Stimulated activated CD4-positive, alpha-beta T cell treated with anti-CD3 and anti-CD28 coated beads, TNF-alpha, amount 100 ng/mL, for 48 hours (primary cell): ENCODE measurements at places on chromosomes 6 and 20.

- DNase-seq, result no peak
Measured at GRCh38 chr20:62216636-62217566, 3.2 kb downstream of the HRH3 start.

GRCh38 chr20:36378686-36379085 is 72.5 kb downstream of the DLGAP4 start:
- DNase-seq, result no peak

DNA sequence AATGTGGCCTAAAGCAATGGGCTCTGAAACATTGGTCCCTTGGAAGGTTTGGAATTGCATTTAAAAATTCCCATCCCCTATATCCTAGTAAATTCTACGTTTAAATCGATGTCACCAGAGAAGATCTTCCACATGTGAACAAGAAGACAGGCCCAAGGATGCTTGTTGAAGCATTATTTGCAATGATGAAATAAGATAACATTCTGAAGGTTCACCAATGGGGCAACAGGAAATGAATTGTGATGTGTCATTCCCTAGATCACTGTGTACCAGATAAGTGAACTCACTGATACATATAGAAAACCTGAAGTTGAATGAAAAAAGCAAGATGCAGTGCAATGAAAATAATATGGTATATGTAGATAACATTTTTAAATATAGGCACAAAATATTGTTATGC is 464.3 kb upstream of the BTBD3 start:
- DNase-seq, result no peak

DNA sequence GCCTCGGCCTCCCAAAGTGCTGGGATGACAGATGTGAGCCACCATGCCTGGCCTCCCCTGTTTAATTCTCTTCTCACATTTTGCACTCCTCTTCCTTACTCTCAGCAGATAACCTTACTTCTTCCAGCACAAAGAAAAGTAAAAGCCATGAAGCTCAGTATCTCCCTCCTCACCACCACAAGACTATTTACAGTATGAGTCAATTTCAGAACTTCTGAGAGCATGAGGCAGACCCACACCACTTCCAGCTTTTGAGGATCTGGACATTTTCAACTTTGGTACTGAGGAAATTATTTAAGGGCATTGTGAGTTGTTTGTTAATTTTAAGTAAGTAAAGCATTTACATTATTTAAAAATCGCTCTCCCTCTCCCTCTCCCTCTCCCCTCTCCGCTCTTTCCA is 8.0 kb upstream of the SNX3 start:
- no peak for DNase-seq

- DNase-seq, result peak; percentile 58
Measured at GRCh38 chr20:51372176-51372803, 170.2 kb downstream of the NFATC2 start.

DNA sequence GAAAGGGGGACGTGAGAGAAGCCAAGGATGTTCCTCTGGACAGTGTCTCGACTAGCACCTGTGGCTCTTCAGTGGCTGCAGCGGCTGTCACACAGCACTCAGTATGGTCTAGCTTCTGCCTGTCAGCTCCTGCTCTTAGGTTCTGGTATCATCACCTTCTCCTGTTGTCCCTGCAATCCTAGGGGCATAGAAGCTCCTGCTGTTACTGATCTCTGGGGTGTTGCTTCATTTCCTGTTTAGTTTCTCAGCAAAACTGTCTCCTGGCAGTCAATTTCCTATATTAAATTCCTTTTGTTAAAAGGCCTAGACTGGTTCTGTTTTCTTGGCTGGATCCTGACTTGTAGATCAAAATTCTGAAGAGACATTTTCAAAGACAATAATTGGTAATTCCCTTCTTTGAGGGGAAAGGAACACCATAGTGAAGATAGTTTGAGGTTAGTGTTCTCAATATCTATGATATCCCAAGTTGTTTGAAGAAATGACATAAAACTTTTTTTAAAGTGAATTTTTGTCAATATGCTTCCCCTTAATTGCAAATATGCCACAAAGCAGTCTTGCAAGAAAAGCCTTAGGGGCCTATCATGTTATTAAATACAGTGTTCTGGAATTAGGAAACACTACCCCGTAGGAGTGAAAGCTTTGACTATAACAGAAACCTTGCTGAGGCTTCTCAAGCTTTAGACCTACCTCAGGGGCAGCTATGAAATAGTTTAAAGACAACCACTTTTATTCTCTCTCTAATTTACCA is 148.5 kb downstream of the KIF6 start:
- no peak for DNase-seq

DNA sequence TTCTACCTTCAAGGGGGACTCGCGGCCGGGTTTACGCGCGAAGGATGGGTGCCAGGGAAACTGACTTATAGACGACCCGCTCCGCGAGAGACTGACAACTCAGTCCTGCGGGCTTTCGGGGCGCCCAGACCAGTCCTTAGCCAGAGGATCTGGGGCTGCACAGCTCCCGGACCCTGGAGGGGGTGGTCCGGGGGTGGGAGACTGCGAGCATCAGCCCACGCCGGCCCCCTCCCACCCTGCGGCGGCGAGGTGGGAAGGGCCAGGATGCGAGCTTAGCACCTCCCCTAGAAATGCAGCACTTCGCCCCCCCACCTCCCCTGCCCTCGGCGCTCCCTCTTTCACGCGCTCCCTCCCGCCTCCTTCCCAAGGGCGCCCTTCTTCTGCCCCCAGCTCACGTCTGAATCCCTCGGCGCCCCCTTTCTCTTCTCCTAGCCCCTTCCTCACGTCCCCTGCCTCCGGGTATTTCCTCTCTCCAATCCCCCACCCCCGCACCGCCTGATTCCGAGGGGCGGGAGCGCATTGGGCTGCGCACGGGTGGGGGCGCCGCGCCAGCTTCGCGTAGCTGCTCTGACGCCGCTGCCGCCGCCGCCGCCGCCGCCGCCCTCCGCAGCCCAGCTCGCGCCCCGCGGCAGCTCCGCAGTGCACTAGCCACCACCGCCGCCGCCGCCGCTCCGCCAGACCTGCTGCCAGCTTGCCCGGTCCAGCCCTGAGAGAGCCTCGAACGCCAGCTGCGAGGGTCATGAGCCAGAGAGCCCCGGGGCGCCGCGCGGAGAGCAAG is at the start of gene SLC32A1:
Gene SLC32A1, plus strand, starts transcription at position 639 of the 778 bp plus-strand sequence. CDS start 239 bp downstream, outside the sequence.
- DNase-seq, result peak; percentile 5

DNA sequence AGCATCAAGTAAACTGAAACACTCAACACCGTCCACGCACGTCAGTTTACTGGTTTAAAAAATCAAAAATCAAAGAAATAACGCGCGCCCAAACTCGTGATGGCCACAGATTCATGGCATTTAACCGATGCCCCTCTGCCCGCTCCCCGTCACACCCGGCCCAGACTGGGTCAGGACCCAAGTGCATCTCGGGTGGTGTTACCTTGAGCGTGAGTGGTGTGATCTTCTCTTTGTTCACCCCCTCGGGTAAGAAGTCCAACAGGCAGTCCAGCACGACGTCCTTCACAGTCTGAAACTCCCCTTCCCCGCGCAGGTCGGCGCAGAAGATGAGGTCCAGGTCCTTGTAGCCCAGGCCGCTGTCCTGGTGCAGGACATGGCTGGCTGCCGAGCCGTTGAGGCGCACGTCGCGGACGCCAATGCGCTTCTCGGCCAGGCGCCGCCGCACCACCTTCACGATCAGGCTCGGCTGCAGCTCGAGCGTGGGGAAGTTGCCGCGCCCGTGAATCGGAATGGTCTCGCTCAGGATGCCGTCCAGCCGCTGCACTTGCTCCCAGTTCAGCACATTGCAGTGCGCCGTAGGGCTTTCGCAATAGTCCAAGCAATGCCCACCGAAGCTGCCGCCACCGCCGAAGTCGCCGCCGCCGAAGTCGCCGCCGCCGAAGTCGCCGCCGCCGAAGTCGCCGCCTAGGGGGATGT is 945 bp downstream of the TENT5A start:
- DNase-seq, result no peak

- DNase-seq, result no peak
Measured at GRCh38 chr20:44008806-44009678, 94.4 kb downstream of the TOX2 start.

DNA sequence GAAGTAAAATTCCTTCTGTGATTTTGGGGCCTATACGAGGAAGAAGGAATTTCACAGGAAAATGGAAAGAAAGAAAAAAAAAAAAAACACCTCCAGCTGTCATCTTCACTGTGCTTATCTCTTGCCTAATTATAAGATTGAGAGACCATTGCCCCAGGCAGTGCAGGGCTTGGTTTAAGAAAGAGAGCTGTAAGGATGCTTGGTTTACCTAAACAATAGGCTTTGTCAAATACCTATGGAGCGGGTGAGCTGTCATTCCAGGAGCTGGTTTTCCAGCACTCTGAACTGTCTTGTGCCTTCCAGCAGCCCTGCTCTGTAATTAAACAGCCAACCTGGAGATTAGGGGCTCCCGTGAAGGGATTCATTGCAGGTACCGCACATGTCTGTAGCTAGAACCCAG is 137.8 kb downstream of the EDN3 start:
- no peak for DNase-seq

DNA sequence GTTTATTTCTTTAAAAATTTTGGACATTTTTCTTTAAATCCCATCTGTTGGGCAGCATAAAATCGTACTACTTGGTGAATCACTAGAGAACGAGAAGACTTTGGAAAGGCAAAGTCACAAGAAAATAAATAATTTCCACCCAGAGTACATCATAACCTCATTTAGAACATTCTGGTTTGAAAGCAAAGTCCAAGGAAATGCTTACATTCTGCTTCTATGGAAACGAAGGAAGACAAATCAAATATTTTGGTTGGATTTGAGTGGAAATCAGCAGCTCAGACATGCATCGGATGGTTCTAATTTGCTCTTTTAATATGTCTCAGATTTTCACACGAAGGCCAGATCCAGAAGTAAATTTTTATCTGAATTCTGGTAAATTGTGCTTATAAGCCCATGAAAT is 60.7 kb upstream of the LTV1 start:
- DNase-seq, result no peak

- no peak for DNase-seq
Measured at GRCh38 chr20:23296841-23297701, 53.5 kb upstream of the NXT1 start.

GRCh38 chr6:15331143-15331542 is 85.3 kb downstream of the JARID2 start:
- no peak for DNase-seq

DNA sequence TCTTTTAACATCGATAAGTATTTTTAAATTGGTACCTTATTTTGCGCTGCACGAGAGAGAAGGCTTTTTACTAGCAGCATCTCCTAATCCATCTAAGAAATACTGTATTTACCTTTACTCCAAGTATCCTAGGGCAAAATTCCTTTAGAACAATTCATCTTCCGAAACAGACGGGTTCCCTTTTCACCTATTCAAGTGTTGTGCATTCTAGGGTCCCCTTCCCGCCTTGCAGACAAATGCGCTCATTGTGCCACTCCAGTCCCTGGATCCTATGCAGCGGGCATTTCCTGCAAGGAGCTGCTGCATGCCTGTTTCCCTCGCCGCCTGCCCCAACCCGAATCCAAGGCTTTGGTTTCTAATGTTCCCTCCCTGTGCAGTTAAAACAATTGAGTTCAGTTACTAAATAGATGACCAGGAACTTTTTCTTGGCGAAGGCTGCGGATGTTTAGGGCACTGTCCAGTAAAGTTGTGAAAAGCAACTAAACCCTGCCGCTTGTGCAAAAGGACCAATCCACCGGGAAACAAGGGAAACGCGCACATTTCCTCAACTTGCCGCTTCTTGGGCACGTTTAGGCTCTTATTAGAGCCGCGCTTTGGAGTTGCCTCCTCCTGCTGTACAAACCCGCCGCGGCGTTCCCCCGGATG is 556 bp upstream of the SCAF8 start:
- no peak for DNase-seq

- DNase-seq, result no peak
Measured at GRCh38 chr6:91221072-91221720, 634.3 kb upstream of the MAP3K7 start.

- no peak for DNase-seq
Measured at GRCh38 chr6:43933148-43933885, 163.3 kb downstream of the VEGFA start.

GRCh38 chr6:3836566-3836965 is 12.6 kb upstream of the FAM50B start:
- DNase-seq, result no peak

DNA sequence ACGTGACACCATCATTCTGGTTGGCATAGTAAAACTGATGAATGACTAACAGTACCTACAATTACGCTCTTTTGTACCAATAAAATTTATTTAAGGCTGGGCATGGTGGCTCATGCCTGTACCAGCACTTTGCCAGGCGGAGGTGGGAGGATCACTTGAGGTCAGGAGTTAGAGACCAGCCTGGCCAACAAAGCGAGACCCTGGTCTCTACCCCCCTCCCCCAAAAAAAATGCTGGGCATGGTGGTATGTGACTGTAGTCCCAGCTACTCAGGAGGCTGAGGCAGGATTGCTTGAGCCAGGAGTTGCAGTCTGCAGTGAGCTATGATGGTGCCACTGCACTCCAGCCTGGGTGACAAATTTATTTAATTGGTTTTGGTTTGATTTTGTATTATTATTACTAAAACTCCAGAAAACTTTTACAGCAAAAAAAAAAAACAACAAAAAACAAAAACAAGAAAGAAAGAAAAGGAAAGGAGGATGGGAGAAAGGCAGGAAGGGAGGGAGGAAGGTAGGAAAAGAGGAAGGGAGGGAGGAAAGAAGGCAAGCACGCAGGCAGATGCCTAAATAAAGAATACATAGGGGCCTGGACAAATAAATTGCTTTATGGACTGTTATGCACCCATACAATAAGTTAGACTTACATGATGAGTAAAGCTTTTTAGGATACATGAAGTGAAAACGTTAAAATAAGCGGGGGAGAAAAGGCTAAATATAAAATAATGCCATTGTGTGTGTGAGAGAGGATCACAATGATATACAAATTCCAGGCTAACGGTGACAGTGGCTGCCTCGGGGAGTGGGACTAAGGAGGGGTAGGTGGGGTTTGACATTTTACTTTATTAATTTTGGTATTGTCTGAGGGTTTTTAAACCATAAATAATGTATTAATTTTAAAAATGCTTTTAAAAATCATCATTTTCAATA is 682 bp upstream of the ZSCAN9 start:
- no peak for DNase-seq

DNA sequence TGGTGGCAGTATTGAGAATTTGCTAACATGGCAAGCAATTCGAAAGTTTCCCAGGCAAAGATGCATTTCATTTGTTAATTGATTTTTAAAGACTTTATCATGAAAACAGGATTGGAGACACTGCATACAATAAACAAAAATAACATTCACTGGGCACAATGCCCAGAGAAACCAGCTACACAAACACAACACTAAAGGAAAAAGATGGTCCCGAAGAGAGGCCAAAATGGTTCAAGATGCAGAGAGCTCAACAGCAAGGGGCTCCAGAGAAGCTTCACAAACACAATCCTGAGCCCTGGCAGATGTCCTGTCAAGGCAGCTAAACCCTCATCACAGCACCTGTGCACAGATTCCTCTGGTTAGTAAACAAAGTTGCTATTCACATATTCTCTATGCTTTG is 79.3 kb downstream of the INSM1 start:
- DNase-seq, result no peak
